ENCODE measurements at places on chromosomes 13 and 19.

DNA sequence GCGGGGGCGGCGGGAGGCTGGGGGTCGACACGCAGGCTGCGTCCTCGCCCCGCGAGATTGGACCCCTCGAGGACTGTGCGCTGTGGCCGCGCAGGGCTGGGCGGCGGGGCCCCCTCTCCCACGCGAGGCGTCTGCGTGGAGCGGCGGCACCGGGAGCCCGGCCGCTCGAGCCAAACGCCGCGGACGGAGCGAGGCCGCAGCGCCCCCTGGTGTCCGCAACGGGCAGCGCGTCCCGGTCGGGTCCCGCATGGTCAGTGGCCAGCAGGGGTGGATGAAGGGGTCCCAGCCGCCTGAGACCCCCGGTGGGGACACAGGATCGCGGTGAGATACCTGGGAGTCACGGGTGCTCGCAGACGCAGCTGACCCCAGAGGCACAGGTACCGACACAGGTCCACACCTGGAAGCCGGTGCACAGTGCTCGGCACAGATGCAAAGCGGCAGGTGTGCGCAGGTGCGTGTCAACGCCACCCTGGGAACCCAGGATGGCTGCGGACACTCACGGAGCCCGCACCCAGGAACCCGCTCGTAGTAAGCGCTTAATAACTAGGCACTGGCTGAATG lies 2.1 kb upstream of the CIRBP start:
- H3K27ac ChIP-seq = peak overlapping the region; percentile 85
- peak overlapping the region; percentile 51 for H3K4me3 ChIP-seq
- peak; percentile 78 for DNase-seq
- H3K36me3 ChIP-seq = peaks cover 19% of the 10 kb centered on the region
- no peaks in the 10 kb centered on the region for H3K27me3 ChIP-seq

DNA sequence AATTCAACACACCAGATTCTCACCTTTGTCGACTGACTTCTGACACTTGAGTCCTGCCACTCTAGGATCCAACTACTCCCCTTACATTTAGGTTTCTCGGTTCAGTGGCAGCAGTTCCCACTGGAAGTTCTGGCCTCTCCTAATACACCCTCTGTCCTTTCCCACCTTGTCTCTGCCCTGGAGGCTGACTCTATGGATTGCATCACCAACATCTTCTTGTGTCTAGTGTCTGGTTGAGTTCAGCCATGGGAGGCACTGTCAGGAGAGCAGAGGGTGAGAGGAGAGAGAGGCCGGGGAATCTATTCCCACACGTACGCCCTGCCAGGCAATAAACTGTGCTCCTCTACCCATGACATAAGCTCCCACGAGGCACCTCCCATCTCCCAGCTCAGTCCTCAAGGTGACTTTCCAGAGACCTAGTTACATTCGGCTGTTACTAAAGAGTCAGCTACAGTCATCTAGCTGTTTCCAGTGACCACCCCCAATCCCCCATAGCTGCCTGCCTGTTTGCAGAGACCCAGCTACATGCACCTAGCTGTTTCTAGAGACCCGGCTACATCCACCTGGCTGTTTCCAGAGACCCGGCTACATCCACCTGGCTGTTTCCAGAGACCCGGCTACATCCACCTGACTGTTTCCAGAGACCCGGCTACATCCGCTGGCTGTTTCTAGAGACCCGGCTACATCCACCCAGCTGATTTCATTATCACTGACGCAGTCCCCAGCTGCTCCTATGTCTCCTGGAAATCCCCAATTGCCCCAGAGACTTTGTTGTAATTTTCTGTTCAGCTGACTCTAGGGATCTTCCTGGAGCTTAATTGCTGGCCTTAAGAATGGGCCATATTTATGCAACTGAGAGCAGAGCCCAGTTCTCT lies 8.1 kb upstream of the LILRB4 start:
- H3K27me3 ChIP-seq = no peaks in the 10 kb centered on the region
- H3K4me1 ChIP-seq = no peaks in the 10 kb centered on the region
- no peaks in the 10 kb centered on the region for H3K36me3 ChIP-seq
- H3K27ac ChIP-seq = no peak overlapping the region

DNA sequence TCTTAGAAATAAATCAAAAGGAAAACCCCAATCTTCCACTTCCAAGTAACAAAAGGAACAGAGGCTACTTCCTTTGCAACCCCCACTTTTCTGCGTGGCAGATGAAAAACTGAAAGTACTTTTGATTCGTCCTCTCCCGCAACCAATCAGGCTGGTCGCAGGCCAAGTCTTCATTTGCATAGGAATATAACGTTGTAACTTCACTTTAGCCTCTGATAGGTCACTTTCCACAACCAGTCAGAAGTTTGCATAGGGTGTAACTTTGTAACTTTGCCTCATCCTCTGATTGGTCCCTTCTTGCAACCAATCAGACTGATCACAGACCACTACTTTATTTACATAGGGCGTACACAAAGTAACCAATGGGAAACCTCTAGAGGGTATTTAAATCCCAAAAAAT lies 37.2 kb downstream of the TGDS start:
- H3K4me3 ChIP-seq = no peak overlapping the region
- no peak overlapping the region for H3K27ac ChIP-seq
- H3K27me3 ChIP-seq = no peaks in the 10 kb centered on the region
- no peaks in the 10 kb centered on the region for H3K36me3 ChIP-seq
- DNase-seq = no peak
- H3K4me1 ChIP-seq = no peaks in the 10 kb centered on the region

DNA sequence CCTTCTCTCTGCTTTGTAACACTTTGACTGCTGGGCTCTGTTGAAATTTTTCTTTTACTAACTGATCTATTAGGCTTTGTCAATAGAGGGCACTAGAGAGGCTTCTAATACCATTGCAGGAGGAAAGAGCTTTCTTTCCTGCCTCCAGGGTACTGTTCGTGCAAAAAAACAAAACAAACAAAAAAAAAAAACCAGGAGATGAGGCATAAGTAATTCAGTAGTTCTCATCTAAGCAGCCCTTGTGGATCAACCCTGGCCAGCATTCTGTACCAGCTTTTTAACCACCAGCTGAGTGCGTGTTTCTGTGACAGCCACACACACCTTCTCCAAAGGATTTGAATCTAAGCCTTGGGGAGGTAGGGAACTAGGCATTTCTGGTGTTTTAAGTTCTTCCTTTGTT lies 1707.6 kb upstream of the SLC10A2 start:
- H3K36me3 ChIP-seq = no peaks in the 10 kb centered on the region
- DNase-seq = no peak
- H3K4me1 ChIP-seq = no peaks in the 10 kb centered on the region
- H3K27me3 ChIP-seq = no peaks in the 10 kb centered on the region
- no peak overlapping the region for H3K4me3 ChIP-seq
- no peak overlapping the region for H3K27ac ChIP-seq

GRCh38 chr19:11247391-11247790 lies 8.0 kb downstream of the ANGPTL8 start:
- H3K27ac ChIP-seq = peak overlapping the region; percentile 72
- peak; percentile 52 for DNase-seq
- peaks cover 81% of the 10 kb centered on the region for H3K36me3 ChIP-seq
- no peaks in the 10 kb centered on the region for H3K27me3 ChIP-seq
- H3K4me3 ChIP-seq = no peak overlapping the region

- no peak overlapping the region for H3K27ac ChIP-seq
- peaks cover 10% of the 10 kb centered on the region for H3K4me1 ChIP-seq
- H3K36me3 ChIP-seq = peaks cover 32% of the 10 kb centered on the region
- DNase-seq = peak; percentile 61
- H3K27me3 ChIP-seq = no peaks in the 10 kb centered on the region
- H3K4me3 ChIP-seq = no peak overlapping the region
Observed at GRCh38 chr19:47221080-47221841, 9.7 kb downstream of the BBC3 start.

DNA sequence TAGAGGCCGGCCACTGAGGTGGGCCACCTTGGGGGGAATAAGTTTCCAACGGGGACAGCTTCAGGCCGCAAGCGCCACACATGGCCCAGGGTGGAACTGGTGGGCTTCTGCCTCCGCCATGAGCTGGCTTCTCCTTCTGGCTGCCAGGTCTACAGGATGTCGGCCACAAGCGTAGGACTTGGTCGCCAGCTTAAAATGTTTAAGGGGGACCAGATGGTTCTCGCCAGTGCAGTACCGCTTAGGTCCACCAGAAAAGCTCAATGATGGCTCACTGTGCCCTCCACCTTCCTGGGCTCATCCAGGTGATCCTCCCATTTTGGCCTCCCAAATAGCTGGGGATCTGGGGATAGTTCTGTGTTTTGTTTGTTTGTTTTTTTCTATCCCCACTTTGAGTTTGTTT lies 38.7 kb upstream of the ZNF254 start:
- no peaks in the 10 kb centered on the region for H3K4me1 ChIP-seq
- no peak for DNase-seq
- H3K36me3 ChIP-seq = peaks cover 72% of the 10 kb centered on the region
- no peak overlapping the region for H3K27ac ChIP-seq
